ENCODE measurements at places on chromosomes 5 and 9. TPM values are rescaled to one million over a fixed set of nuclear protein-coding genes. Genes with fewer than 3 reads are reported as not detected.

The ANKHD1 gene
- total RNA-seq = 73.6 TPM

The TLX3 gene
- not detected for total RNA-seq

The TSSK1B gene
- total RNA-seq = 0.11 TPM

The SLC25A46 gene
- total RNA-seq = 44.7 TPM

The WNK2 gene
- 46.8 TPM for total RNA-seq

The ZNF454 gene
- total RNA-seq = 0.34 TPM

The TMC1 gene
- not detected for total RNA-seq

The FGD3 gene
- total RNA-seq = 7.8 TPM

The CTNNAL1 gene
- total RNA-seq = 17.0 TPM

The FBP1 gene
- 12.1 TPM for total RNA-seq

The LMX1B gene
- total RNA-seq = 5.9 TPM

The HARS1 gene
- 81.7 TPM for total RNA-seq

The PKD2L2 gene
- total RNA-seq = not detected

The RFESD gene
- 9.8 TPM for total RNA-seq

The LIX1 gene
- not detected for total RNA-seq

The SMIM32 gene
- not detected for total RNA-seq

The BRD3OS gene
- 2.5 TPM for total RNA-seq

The LRRC70 gene
- 1.0 TPM for total RNA-seq

The PLPP7 gene
- total RNA-seq = not detected

The TAF9 gene
- 29.5 TPM for total RNA-seq

The ENTR1 gene
- 29.8 TPM for total RNA-seq

The CCL28 gene
- total RNA-seq = 24.1 TPM

The LYSMD3 gene
- total RNA-seq = 6.2 TPM

The ENG gene
- total RNA-seq = 51.1 TPM

The CDX1 gene
- not detected for total RNA-seq

The RNF180 gene
- 10.7 TPM for total RNA-seq

The MYORG gene
- 4.3 TPM for total RNA-seq

The IL4 gene
- total RNA-seq = not detected

The GLDC gene
- total RNA-seq = not detected

The TLR4 gene
- 11.3 TPM for total RNA-seq

The ZBTB43 gene
- 43.9 TPM for total RNA-seq

Measured in lower leg skin (tissue), 4 donors.